ENCODE measurements at places on chromosomes 16 and 17.
A peak's percentile ranks its signal among the peaks of the same experiment; 100 is the strongest.

DNA sequence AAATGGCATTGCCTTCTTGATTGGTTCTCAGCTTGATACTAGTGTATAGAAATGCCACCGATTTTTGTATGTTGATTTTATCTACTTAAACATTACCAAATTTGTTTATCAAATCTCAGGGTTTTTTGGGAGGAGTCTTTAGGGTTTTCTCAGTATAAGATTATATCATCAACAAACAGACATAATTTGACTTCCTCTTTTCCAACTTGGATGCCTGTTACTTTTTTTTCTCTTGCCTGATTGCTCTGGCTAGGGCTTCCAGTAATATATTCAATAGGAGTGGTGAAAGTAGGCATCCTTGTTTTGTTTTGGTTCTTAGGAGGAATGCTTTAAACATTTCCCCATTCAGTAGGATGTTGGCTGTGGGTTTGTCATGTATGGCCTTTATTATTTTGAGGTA is 29.1 kb downstream of the EFCAB13 start:
- no peak for DNase-seq

DNA sequence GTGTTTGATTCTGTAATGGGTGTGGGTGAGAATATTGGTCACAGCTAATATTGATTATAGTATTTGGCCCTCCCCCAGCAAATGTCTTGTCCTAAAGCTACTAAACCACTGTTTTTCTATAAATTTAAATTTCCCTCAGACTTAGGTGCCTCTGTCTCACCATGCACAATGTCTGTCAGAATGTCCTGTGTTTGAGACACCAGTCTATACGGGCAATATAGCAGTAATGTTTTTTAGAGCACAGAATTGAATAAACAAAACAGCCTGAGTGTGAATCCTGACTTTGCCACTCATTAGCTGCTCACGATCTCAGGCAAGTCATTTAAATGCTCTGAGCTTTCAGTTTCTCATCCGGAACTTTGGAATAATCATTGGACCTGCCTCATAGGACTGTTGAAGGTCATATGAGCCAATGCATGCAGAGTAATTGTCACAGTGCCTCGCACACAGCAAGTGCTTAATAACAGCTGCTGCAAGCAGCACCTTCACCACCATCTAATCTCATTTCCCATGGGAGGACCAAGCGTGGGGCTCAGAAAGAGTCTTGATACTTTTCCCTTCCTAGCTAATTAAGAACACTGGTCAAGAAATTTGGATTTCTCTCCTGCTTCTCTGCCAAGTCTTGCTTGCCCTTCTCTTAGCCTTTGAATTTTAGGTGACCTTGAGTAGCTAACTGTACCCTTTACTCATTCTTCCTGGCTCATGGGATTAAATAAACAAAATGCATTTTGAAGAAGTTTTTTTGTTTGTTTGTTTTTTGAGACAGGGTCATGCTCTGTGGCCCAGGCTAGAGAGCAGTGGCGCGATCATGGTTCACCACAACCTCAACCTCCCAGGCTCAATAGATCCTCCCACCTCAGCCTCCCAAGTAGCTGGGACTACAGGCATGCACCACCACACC is 9.8 kb downstream of the HLF start:
- no peak for DNase-seq

- no peak for DNase-seq
Measured at GRCh38 chr17:34527908-34528470, 51.4 kb upstream of the TMEM132E start.

DNA sequence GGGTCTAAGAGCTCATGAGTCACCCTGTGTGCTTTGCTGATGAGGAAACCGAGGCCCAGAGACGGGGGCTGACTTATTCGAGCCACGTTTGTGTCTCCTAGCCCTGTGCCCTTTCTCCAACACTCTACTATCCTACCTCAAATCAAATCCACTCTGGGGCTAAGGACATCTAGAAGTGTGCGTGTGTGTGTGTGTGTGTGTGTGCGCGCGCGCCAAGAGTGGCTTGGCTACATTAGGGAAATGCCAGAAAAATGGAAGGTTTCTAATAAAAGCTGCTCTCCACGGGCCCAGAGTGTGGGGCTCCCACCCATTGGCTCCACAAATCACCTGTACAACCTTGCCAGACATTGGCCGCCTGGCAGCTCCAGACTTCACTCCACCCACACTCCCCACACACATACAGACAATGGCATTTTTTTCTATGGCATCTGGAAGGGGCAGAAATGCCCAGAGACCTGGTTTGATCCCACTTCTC is 30.3 kb upstream of the PHOSPHO1 start:
- DNase-seq, result no peak

DNA sequence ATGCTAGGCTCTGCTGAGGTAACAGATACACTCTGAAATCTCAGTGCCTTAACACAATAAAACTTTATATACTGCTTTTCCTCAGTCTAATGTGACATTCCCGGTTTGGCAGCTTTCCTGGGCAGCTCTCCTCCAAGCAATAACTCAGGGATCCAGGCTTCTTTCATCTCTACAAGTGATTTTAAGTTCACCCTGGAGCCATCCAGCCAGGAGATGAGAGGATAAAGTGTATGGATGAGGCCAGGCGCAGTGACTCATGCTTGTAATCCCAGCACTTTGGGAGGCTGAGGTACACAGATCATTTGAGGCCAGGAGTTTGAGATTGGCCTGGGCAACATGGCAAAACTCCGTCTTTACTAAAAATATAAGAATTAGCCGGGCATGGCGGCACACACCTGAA is 147.2 kb downstream of the UTP18 start:
- DNase-seq, result no peak

- DNase-seq, result no peak
Measured at GRCh38 chr17:64998436-64999190, 57.9 kb downstream of the GNA13 start.

- peak; percentile 59 for DNase-seq
Measured at GRCh38 chr16:70483426-70483825, 29.0 kb downstream of the FCSK start.

- DNase-seq, result no peak
Measured at GRCh38 chr16:5640883-5641282, 543.3 kb upstream of the EEF2KMT start.

DNA sequence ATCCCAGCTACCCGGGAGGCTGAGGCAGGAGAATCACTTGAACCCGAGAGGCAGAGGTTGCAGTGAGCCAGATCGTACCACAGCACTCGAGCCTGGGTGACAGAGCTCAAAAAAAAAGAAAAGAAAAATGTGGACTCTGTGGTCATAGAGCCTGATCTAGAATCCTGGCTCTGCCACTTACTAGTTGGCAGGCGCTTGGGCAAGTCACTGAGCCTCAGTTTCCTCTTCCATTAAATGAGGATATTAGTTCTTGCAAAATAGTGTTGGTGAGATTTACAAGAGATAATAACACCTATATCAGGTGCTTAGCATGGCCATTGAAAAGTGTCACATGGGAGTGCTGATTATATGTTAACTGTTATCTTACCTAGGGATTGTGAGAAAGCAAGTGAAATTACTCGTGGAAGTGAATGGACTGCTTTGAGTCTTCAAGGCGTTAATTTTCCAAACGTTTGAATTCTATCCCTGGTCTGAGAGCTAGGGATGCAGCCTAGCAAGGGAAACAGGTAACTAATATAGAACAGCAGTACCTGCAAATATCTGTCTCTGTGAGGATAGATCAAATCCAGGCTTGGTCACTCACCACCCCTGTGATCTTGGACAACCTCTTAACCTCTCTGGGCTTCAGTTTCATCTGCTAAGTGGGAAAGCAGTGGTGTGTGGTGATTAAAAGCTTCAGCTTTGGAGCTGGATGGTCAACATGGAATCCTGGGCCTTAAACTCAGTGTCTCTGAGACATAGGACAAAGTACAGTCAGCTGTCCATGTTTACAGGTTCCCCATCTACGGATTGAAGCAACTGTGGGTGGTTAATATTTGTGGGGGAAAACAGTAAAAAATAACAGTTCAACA is 953 bp upstream of the NSMCE1 start:
- DNase-seq, result no peak

Data from GM13976 (cell line).